ENCODE measurements at places on chromosomes 4 and X.

DNA sequence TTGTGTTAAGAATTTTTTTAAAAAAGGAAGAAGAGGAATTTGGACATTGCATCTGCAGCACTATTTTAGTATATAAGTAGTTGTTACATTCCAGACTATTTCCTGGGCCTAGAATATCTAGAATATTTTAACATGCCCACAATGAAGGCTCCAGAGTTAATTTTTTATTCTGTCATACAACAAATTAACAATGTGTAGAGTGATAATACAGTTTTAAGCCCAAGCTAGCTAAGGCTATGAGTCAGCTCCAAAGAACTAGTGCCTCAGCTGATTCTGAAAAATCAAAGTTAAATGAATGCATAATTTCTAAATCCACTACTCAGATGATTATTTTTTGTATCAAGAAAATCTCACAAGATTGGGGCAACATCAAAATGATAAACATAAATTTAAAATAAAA is 231.4 kb downstream of the PRDM5 start:
- DNase-seq: no peak

DNA sequence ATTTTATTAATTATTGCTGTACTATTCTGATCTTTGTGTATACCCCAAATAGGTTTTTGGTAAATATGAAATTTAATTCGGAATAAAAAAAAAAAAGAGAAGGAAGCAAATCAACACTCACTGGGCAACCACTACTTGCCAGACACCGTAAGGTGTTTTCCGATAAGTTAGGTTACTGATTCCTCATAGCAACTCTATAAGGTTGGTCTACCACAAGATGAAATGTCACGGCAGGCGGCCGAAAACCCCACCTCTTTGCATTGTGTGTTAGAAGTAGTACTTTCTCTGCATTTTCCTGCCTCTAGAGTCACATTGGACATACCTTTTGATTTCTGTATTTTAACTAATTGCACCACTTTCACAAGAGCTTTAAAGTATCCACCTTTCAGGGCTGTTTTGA is 44.5 kb upstream of the RASGEF1B start:
- no peak for DNase-seq

DNA sequence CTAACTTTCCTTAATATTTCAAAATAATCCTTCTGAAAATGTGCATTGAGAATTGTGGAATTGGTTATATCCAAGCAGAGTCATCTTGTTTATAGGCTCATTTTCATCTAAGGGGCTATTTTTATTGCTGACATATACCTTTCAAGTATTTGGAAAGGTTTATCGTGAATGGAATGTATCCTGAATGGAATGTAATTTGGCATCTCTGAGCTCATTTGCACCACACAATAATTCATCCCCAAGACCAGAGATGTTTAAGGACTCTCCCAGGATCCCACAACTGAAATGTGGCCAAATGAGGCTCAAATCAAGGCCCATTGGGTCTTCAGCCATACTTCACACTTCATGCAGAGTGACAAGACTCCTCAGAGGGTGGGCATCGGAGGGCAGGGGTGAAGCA is 7.5 kb upstream of the SETD7 start:
- no peak for DNase-seq

DNA sequence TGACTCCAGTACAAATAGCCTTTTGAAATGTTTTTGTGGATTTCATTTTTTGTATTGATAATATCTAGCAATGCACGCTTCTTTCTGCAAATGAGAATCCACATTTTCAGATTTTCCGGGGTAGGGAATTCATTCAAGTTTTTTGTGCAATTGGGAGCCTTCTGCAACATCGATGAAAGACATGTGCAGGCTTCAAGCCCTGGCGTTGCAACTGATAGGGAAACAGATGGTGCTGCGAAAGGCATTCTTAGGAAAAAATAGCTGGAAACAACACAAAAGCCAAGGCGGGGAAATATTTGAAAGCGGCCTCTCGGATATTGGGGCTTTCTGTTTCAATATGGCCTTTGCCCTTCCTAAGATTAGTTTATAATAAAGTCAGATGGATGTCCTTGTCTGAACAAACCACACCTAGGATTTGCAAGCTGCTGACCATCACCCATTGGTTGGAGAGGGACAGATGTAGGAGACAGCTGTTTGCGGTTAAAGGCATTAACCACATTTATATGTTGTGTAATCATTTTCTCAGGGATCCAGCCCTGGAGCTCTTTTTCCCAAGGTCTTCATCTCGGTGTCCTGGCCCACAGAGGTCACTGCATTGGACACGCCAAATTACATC is 136.5 kb downstream of the PRKX start:
- DNase-seq: no peak

DNA sequence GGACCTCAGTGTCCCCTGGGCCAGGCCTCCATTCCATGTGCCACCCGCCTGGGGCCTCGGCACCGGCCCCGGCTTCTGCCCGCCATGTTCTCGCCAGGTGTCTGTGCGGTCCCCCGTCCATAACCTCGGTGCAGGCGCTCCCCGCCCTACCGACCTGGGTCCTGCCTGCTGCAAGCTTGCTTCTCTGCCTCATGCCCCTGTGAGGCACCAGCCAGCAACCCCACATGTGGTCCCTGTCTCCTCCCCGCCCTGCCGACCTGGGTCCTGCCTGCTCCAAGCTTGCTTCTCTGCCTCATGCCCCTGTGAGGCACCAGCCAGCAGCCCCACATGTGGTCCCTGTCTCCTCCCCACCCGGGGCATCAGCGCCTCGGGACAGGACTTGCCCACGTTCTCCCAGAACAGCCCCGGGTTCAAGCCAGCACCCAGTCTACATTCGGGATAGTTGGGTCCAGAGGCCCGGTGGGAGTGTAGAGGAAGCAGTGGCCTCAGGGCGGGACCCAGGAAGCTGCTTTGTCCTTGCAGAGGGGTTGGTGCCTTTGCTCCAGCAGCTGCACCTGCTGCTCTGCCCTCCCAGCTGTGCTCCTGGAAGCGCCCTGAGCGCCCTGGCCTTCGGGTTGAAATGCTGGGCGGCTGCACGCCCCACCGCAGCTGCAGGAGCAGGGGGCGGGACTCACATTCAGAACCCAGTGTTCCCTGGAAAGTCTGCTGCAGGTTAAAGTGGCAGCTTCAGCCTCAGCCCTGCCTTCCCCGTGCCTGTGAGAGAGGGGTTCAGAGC is 20.1 kb upstream of the UVSSA start:
- no peak for DNase-seq

DNA sequence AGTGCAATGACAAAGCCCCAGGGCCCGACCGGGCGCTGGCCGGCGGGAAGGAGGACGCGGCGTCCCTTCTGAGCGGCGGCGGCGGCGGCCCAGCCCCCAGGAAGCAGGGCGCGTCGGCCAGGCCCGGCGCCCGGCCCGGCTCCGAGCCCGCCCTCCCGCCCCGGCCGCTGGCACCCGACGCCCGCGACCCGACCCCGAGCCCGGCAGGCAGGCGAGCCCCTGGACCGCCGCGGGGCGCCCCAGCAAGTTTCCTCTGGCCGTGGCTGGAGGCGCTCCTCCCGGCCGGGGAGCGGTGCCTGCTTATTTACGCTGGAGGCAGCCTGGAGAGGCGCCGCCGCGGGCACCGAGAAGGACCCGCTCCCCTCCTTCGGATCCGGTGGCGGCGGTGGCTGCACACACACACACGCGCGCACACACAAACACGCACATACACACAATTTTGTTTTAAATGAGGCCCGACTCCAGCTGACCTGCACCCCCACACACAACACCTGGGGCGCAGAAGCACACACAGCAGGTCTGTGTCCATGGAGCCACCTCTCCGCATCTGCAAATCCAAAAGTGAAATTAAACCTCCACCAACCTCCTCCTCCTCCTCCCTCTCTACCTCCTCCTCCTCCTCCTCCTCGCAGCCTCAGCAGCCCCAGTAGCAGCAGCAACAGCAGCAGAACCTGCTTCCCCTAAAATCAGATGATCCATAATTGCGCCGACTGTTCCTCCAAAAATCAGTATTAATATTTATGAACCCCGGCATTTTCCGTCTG is 669 bp downstream of the IRF2 start:
- DNase-seq: peak; percentile 69

GRCh38 chrX:23911126-23911835 is 3.5 kb downstream of the CXorf58 start:
- DNase-seq: no peak

DNA sequence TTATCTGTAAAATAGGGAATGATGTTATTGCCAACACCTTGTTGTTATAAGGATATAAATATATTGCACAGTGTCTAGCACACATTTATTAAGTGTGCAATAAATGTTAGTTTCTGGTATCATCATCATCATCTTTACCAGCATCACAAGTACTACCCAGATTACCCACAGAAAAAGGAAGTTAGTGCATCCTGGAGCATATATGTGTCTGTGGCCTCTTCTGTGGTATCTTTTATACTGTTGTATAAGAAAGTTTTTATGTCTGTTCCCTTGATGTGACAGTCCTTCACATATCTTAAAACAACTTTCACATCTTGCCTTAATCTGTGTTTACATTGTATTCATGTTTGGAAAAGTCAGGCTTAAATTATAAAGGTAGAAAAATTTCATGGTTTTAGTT is 10.0 kb downstream of the EXOSC9 start:
- no peak for DNase-seq

- DNase-seq: no peak
These were observed 67.3 kb upstream of the LHFPL1 start for GRCh38 chrX:112746812-112747595.

GRCh38 chr4:121199742-121200561 is 35.8 kb upstream of the TNIP3 start:
- peak; percentile 11 for DNase-seq

GRCh38 chr4:182354867-182355266 is 111.7 kb downstream of the TENM3 start:
- no peak for DNase-seq

GRCh38 chr4:34733185-34733941 is 1511.0 kb downstream of the ARAP2 start:
- DNase-seq: no peak

- DNase-seq: no peak
These were observed 179.4 kb downstream of the QDPR start for GRCh38 chr4:17332478-17332877.

DNA sequence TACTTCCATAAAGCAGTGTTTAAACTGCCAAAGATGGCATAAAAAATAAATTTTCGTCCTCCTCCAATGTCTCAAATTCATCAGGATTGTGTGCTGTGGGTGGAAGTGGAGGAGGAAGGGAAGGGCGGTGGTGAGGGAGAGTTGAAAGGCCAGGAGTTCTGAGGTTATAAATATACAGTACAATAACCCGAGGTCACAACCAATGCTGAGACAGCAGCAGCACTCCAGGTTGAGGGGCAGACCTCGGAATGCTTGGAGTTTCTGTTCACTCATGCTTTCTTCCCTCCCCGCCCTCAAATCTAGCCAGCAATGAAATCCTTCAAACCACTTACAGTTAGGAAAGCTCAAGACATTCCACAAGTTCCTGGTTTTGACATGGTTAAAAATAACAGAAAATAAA is 134.0 kb upstream of the SMAD1 start:
- DNase-seq: no peak

DNA sequence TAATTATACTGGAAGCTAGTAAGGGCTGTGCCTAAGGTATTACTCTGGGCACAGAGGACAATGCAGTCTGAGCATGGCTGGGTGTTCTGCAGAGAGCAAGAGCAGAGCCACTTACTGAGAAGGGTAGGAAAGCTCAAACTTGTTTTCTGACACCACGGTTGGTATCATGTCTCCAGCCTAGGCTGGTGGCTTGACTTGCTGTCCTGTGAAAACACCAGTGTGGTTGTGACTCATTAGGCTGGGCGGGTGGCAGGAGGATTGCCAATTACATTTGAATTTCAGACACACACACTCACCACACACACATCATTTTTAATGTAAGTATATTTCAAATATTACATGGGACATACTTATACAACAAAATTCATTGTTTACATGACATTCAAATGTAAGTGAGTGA is 19.7 kb upstream of the MTM1 start:
- no peak for DNase-seq

DNA sequence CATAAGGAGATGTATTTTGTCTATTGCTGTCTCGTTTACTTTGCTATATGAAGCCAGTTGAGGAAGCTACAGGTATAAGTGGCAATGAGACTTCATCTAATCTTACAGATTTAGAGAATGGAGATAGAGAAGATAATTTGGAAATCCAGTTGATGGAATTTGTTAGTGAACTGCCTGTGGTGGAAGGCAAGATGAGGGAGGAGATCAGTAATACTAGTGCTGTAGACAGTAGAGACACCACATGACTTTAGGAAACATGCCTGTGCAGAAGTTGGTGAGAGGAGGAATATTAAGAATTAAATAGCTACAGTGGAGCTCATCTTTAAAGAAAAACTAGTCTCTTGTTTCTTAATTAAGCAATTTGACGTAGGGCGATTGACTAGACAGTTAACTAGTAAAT is 51.3 kb downstream of the RBPJ start:
- DNase-seq: no peak

DNA sequence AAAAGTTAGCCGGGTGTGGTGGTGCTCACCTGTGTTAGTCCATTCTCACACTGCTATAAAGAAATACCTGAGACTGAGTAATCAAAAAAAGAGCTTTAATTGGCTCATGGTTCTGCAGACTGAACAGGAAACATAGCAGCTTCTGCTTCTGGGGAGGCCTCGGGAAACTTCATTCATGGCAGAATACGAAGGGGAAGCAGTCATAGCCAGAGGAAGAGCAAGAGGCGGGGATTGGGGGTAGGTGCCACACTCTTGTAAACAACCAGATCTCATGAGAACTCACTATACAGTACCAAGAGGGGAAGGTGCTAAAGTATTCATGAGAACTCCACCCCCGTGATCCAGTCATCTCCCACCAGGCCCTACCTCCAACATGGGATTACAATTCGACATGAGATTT is 64.1 kb downstream of the BEND4 start:
- DNase-seq: no peak

DNA sequence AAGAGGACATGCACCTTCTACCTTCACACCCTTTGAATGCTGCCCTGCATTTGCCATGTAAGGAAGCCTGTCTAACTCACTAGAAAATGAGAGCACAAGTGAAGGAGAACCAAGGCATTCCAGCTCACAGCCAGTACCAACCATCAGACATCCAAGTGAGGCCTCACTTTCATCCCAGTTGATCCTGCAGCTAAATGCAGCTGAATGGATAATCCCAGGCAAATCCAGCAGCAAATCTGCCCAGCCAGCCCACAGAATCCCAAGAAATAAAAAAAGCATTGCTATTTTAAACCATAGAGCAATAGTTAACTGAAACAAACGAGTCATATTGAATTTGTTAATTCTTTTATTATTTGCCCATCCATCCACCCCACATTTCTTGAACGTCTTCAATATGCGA is 112.5 kb downstream of the C4orf33 start:
- no peak for DNase-seq

GRCh38 chr4:16089156-16089555 is 5.3 kb upstream of the PROM1 start:
- no peak for DNase-seq

- DNase-seq: no peak
These were observed 22.7 kb downstream of the SHOX start for GRCh38 chrX:653306-653705.

- no peak for DNase-seq
These were observed 13.2 kb downstream of the HS3ST1 start for GRCh38 chr4:11415409-11416070.

All from NAMALWA (cell line).